Suppressor macrophage (primary cell): ENCODE measurements at places on chromosomes 5 and 9.

GRCh38 chr5:163565492-163565891 is 60.1 kb downstream of the MAT2B start:
- DNase-seq = no peak

DNA sequence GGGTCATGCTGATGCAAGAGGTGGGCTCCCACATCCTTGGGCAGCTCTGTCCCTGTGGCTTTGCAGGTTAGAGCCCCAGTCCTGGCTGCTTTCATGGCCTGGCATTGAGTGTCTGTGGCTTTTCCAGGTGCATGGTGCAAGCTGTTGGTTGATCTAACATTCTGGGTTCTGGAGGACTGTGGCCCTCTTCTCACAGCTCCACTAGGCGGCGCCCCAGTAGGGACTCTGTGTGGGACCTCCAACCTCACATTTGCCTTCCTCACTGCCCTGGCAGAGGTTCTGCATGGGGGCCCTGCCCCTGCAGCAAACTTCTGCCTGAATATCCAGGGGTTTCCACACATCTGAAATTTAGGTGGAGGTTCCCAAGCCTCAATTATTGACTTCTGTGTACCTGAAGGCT is 150.1 kb downstream of the NNT start:
- no peak for DNase-seq

DNA sequence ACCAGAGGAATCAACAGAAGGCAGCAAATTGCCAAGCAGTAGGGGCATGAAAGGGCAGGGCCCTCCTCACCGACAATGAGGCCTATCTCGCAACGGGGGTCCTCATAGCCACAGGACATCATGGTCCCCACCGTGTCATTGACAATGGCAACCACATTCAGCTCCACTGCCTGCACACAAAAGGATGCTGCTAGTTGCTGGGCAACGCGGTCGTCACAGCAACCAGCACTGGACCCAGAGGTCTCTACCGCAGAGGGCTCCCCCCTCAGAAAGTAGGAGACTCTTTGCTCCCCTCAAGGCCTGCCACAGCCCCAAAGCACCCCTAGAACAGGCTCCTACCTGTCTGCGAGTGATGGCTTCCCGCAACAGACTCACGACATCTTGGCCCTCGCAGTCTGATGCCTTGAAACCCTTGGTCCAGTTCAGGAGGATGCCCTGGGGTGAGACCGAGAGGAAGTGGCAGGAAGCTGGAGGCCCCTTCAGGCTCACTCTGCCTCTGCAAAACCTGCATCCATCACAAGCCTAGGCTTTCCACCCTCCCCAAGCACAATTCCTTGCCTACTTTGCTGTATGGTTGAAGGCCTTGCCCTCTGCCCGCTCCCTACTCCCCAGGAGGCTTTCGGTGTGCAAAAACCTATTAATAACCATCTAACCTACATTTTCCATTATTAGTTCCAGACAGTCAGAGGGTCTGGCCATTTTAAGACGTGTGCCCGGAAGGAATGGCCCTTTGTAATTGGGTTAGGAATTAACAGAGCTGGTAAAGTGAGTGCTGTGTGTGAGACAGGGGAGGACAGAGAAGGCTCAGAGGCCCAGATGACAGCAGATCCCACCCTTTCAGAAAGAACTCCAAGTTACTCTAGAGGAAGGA is 15.2 kb downstream of the HK3 start:
- DNase-seq = no peak

DNA sequence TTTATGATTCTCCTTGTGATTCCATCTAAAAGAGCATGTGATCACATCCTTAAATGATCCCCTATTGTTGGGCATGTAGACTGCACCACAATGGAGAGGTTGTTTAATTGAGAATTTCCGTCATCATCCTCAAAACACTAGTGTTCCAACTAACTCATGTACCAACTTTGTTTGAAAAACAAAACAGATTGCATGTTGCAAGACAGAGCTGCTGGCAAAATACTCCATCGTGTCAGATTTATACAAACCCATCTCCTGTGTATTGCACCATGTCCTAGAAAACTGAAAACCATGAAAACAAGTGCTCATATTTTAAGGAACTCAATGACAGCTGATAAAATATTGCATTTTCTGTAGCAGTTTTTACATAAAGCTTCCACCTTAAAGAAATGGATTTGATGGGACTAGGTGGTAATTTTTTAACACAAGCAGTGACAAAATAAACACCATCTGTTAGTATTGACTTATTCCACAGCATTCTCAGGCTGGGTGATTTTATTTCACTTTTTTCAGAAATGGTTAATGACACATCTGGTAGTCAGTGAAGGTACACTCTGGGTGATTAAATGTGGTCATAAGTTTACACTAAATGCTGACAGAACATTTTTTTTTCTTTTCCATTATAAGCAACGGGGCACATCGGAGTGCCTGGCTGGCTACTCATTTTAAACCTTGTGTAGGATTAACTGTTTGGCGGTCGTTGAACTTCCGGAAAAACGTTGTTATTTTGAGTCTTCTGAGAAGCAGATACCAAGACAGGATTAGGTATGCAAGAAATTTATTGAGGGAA is 602.9 kb upstream of the WWC1 start:
- DNase-seq = no peak

DNA sequence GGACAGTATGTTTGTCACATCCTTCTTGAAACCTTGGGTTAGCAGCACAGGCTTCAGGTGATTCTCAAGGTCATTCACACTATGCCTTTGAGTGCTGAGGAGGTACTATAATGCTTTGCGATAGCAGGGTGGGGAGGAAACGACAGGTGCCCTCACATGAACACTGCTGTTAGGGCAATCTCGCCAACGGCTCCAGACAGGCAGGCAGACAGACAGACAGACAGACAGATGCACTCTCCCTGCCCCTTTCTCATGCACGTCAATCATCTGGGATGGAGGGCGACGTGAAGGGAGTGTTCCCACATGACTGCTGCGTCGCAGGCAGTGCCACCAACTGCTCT is 82.9 kb downstream of the RAPGEF1 start:
- no peak for DNase-seq

DNA sequence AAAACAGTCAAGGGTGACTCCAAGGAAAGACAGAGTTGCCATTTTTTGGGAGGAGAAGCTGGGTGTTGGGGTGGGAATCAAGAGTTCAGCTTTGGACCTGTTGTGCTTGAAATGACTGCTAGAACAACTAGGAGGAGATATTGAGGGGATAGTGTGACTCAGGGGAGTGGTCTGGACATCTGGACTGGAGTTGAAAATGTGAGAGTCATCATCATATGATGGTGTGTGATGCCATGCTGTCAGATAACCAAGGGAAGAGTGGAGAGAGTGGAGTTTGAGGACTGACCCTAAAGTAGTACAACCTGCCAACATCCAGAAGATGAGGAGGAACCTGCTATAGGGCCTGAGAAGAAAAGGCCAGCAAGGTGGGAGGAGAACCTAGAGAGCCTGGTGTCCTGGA is 199.7 kb downstream of the ARHGEF28 start:
- no peak for DNase-seq

DNA sequence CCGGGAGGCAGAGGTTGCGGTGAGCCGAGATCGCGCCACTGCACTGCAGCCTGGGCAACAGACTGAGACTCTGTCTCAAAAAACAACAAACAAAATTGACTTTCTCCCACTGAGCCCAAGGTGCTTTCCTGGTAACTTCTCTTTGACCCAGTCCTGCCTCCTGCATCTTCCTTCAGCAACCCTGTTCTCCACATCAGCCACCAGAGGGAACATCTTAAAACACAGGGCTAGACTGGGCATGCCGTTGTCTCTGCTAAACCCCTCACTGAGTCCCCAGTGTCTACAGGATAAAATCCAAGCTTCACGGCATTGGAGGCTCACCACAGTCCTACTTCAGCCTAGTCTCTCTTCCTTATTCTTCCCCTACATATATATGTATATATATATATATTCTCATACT is 39.8 kb upstream of the KCNMB1 start:
- no peak for DNase-seq

DNA sequence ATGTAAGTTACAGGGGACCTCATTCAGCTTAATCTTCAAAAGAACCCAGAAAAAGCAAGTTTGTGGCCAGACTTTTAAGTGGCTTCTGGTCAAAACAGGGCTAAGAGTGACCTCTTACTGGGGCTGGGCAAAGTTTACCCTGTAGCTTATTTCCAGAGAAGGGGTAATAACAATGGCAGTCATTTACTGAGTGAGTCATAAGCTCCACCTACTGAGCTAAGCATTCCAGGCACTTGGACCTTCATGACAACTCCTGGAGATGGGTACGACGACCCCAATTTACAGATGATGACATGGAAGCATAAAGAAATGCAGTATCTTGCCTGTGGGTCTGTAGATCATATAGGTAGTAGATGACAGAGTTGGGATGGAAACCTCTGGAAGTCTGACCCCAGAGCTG is 4.7 kb upstream of the GPR151 start:
- DNase-seq = no peak

DNA sequence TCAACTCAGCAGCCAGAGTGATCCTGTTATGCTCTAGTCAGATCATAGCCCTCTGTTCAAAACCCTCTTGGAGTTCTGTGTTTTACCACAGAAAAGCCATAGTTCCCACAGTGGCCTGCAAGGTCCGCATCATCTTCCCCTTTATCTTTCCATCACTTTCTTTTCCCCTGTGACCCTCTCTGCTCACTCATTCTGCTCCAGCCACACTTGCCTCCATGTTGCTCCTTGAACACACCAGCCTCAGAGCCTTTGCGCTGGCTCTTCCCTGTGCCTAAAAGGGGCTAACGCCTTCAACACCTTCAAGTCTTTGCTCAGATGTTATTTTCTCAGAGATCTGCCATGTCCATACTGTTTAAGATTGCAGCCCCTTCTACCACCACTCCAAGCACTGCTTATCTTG is 26.3 kb downstream of the CSF2 start:
- DNase-seq = no peak

DNA sequence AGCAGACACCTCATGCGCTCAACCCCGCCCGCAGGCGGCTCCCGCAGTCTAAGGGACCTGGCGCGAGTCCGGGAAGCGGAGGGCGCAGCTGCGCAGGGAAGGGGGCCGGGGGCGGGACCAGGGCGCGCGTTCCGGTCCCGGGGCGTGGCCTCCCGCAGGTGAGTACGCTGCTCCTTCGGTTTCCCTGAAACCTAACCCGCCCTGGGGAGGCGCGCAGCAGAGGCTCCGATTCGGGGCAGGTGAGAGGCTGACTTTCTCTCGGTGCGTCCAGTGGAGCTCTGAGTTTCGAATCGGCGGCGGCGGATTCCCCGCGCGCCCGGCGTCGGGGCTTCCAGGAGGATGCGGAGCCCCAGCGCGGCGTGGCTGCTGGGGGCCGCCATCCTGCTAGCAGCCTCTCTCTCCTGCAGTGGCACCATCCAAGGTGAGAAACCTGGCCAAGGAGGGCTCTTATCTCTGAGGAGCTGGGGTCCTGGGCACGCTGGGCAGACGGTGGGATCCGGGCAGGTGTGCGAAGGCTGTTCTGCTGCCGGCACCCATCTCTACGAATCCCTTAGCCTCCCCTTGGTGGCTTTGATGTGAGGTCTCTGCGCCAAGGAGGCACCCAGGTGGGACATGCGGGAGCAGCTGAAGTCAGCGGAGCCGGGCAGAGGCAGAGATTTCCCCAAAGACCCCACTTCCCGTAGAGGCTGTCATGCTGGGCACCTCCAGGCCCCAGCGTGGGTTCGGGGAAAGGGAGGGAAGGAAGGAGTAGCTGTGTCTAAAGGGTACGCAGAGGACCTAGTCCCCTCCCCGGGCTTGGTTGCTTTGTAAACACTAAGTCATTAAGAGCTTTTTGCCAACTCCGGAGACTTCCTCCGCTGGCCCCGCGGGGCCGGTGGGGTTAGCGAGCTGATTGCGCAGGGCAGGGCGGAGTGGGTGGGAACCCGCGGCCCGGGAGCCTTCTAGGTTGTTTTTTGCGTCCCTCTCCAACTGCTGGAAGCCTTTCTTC is at the start of gene F2RL1:
Gene F2RL1, plus strand, starts transcription at position 187 of the 988 bp plus-strand sequence. Its CDS starts 153 bp downstream, at position 340.
- DNase-seq = peak; percentile 75

GRCh38 chr5:72586788-72587530 is 79.7 kb upstream of the ZNF366 start:
- no peak for DNase-seq

- DNase-seq = no peak
Observed at GRCh38 chr5:97041239-97041638, 101.2 kb downstream of the LIX1 start.

DNA sequence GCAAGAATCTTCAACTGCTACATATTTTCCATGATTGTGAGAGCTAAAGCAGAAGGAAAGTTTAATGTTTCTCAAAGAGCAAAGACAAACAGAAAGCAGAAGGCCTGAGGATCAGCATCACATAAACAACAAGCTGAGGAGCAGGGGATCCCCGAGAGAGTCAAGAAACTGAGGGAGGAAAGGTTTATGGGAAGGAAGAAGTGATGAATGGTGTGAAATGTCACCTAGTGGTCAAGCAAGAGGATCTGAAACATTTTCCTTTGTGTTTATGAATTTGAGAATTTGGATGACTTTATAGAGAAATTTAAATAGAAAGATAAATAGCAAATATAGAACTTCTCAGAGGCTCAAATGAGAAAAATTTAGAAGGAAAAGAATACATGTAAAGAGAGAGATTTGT is 481.9 kb downstream of the CHSY3 start:
- DNase-seq = no peak

DNA sequence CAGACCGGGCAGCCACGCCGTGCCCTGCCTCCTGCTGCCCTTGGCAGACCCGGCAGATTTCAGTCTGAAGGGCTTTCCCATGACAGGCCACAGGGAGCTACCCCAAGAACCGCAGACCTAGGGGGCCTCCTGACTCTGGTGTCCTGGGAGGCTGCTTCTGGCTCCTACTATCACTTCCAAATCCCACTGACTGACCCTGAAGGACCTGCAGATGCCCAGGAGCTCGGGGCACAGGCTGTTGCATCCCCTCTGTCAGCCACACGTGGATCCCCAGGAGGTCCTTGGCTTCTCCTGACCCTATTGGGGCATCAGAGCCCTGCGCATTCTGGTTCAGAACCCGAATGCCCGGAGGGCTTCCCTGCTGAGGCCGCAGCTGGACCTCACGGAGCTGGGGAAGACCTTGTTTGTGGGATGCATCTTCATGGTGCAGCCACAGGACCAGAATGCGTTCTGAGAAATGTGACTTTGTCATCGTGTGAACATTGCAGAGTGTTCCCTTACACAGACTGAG is 81.3 kb upstream of the IRX4 start:
- no peak for DNase-seq

- no peak for DNase-seq
Observed at GRCh38 chr9:102507044-102507687, 488.0 kb upstream of the CYLC2 start.

- DNase-seq = peak; percentile 24
Observed at GRCh38 chr5:75571547-75571946, 39.7 kb upstream of the ANKDD1B start.

- DNase-seq = no peak
Observed at GRCh38 chr5:168781941-168782571, 202.9 kb upstream of the PANK3 start.

- DNase-seq = no peak
Observed at GRCh38 chr5:150068961-150069645, 17.3 kb downstream of the CSF1R start.
